ENCODE measurements at places on chromosomes 16 and 17. TPM values are rescaled to one million over a fixed set of nuclear protein-coding genes. Genes with fewer than 3 reads are reported as not detected.

ITGB3 gene
- total RNA-seq = not detected

DNA sequence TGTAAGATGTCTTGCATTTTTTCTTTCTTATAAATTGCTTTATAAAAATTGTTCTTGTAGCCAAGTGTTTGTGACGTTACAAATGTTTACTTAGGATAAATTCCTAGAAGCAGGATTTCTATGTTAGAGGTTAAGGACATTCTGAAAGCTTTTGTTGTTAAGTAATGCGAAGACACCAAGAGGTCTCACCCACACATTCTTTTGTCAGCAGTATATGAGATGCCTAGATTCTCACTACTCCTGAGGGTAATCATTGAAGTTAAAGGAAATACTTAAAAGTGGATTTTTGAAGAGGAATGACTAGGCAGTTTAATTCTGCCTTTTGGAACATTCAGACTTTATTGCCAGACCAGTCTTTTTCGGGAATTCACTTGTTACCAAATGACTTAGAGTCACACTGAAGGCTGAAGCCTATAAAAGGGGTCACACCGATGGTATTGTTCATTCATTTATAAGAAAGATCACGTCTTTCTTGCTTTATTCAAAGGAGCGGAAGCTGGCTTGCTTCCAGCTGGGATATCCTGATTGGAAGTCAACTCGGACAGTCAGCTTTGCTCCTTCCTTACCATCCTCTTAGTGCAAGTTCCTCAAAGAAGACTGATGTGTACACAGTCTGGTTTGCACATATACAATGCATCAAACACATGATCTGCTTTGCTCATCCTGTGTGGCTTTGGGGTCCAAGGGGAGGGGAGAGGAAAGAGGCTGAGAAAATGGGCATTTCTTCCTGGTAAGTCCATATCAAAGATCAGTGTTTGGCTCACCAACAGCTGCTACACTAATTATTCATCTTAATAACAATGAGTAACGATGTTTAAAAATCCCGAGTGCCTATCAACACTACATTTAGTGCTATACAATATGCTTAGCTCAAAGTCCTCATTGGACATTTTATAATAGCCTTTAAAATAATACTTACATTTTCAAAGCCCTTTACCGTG lies 160.0 kb downstream of the MAP2K6 start:
- no peak for DNase-seq

BCAS3 gene
- total RNA-seq = 20.3 TPM

DNA sequence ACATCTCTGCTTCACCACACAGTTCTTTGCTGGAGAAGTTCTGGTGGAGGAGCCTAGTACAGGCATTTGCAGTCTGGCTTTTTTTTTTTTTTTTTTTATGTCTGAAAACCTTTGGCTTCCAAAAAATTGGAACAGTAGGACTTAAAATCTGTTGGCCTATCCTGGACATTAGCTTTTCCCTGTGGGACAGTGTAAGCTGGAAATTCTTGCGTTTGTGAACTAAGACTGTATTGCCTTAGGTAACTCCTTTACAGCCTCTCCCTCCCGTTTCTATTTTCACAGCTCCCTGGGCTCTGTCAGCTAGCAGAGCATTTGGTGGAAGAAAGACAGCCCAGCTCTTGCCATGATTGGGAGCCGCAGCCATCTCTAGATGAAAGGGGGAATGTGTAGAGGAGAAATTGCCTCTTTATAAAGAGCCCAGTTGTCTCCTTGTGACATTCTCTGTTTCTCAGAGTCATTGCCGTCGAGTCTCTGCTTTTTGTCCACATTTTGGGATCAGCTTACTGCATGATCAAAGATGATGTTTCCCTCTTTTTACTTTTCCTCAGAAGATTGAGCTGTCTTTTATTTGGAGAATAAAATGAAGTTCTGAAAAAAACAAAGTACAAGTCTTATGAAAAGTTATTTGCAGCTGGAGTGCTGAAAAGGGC lies 227.5 kb downstream of the SPECC1 start:
- DNase-seq = no peak

SLC22A31 gene
- 0.33 TPM for total RNA-seq

PLXDC1 gene
- 66.5 TPM for total RNA-seq

ENO3 gene
- total RNA-seq = 17.6 TPM

DNA sequence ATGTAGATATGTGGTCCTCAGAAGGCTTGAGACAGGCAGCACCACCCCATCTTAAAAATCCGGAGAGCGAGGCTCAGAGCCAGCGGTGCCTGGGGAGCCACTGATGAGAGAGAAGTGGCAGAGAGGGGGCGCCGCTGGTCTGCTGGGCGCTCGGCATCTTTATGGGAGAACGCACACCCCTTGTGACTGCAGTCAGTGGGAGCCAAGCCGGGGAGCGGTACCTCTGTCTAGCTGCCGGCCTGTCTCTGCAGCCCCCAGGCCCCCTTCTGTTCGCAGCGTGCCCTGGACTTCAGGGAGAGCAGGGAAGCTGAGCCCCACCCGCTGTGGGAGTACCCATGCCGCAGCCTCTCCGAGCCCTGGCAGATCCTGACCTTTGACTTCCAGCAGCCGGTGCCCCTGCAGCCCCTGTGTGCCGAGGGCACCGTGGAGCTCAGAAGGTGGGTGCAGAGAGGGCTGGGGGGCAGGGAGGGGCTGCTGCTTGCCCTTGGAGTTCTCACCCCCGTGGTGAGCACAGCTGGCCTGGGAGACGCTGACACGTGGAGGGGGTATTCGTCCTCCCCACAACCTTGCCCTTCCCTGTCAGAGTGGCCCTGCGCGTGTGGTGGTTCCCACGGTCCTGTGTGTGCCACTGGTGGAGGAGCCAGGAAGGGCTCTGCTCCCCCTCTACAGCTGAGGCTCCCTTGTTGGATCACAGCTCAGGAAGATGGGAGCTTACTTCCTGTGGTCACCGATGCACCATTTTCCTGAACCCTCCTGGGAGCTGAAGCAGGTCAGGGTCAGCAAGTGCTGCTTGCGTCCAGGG lies 44.8 kb downstream of the PRMT7 start:
- no peak for DNase-seq

DNA sequence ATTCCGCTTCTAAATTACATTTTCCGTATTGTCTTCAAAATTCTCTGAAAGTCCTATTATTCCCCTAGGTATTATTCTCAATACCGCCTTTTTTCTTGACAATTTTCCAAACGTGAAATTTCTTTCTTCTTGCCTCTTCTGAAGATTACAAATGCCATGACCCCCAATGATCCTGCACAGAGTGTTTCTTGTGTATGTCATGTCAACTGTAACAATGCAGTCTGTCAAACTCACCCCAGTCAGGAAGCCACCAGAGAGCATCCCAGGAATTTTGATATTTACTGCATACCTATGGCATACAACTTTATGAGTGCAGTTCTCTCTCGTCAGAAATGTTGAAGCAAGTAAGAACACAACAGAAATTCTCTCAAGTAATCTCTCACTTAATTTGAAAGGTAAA lies 847.3 kb upstream of the CDH8 start:
- no peak for DNase-seq

ADGRG1 gene
- total RNA-seq = 4.4 TPM

DNA sequence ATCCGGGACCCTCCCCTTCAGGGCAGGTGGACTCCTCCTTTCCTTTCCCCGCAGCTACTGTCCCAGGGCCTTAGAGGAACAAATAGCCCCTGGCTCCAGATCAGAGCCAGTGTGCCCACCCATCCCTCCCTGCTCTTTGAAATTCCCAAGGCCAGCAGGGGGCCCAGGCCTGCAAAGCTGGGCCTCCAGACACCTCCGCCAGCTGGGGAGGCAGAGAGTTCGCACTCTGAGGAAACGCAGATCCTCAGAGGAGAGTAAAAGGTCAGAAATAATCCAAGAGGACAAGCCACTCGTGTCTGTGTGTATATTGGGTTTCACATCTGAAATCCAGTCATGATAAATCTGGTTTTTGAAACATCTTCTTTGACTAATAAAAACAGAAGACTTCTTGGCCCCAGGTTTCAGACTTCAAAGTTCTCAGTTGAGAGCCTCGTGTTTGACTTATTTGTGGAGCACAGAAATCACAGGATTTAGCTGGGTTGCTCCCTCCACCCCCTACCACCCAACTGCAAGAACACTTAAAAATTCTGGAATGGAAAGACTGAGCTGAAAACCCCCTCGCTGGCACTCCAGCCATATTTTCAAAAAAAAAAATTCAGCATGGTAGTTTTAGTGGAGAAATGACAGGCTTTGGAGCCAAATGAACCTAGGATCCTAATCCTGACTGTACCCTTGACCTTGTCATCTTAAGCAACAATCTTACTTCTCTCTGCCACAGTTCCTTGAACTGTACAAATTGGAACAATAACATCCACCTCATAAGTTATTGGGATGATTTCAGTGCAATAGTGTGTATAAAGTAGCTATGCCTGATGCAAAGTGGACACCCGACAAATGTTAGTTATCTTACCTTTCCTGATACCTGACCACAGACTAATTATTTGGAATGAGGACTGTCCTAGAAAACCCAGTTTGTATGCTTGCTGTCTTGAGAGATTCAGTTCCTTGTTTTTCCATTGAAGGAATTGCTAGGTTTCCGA lies 44.5 kb upstream of the TBX2 start:
- no peak for DNase-seq

DNA sequence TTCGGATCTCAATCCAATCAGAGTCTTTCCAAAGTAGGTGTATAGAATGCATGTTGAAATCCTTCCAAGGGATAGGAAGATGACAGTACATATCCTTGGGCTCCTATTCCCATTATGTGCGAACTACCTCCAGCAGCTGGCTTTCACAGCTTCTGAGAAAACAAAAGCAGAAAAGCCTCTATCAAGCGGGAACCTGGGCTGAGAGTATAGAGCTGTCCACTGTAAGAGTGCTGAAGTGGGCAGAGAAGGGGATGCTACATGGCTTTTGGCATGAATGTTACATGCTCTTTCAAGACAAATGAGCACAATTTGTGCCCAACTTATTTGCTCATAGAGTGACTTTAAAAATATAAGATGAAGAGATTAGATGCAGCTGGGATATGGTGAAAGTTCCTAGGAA lies 993.5 kb downstream of the CDH8 start:
- DNase-seq = no peak

KRTAP17-1 gene
- not detected for total RNA-seq

GRCh38 chr16:77193377-77193776 lies 2.4 kb downstream of the MON1B start:
- no peak for DNase-seq

CMTM2 gene
- total RNA-seq = not detected

DNA sequence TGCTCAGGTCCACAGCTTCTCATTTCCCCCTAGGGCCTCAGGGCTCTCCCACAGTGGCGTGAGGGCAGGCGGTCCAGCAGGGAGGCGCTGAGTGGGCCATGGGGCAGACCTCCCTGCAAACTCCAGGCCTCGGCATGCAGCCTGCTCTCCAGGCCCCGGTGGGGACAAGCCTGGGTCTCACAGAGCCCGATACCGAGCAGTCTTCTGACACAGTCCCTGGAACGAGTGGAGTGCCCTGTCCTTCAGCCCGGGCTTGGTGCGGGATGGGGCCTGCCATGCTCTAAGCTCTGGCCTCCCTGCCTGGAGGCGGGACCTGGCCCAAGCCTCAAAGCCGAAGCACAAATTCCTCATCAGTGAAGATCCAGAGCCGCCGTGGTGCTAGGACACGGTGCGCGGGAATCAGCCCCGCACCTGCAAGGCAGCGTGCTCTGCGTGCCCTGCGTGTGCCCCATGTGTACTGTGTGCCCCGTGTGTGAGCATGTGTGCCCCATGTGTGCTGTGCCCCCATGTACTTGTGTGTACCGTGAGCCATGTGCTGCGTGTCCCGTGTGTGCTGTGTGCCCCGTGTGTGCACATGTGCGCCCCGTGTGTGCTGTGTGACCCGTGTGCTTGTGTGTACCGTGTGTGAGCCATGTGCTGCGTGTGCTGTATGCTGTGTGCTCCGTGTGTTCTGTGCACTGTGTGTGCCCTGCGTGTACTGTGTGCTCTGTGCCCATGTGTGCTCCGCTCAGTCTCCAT lies 56.1 kb downstream of the ENGASE start:
- no peak for DNase-seq

- no peak for DNase-seq
Observed at GRCh38 chr16:57865746-57866528, 63.6 kb upstream of the KIFC3 start.

IRX5 gene
- total RNA-seq = not detected

SLFN12 gene
- 2.4 TPM for total RNA-seq

GRCh38 chr17:82219083-82219482 lies 6.4 kb upstream of the CCDC57 start:
- DNase-seq = no peak

- peak; percentile 42 for DNase-seq
Observed at GRCh38 chr16:85554889-85555718, 58.0 kb upstream of the GSE1 start.

GRCh38 chr16:1787322-1788094 lies 4.7 kb downstream of the NUBP2 start:
- DNase-seq = no peak

GRCh38 chr16:71201054-71201453 lies 29.5 kb downstream of the HYDIN start:
- DNase-seq = no peak

KRT33A gene
- total RNA-seq = not detected

ZBTB4 gene
- 61.6 TPM for total RNA-seq

GRCh38 chr16:85066346-85066885 lies 38.8 kb downstream of the KIAA0513 start:
- no peak for DNase-seq

TEKT1 gene
- total RNA-seq = not detected

GRCh38 chr16:3015865-3016521 lies 2.0 kb downstream of the CLDN6 start:
- DNase-seq = no peak

CRHR1 gene
- not detected for total RNA-seq

DNA sequence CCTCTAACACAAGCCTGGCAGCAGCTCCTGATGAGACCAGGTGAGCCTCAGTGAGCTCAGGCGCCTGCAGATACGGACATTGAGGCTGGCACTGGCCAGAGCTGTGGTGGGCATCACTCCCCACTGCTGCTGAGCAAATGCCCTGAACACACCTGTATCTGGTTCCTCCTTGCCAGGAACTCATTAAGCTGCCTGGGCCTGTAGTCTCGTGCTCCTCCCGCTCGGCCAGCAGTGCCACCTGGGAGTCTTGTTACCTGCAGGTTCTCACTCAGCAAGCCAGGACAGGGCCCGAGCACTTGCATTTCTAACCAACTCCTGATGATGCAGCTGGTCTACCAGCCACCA lies 13.3 kb downstream of the EIF4A3 start:
- no peak for DNase-seq

ARL4D gene
- total RNA-seq = 2.9 TPM

DNA sequence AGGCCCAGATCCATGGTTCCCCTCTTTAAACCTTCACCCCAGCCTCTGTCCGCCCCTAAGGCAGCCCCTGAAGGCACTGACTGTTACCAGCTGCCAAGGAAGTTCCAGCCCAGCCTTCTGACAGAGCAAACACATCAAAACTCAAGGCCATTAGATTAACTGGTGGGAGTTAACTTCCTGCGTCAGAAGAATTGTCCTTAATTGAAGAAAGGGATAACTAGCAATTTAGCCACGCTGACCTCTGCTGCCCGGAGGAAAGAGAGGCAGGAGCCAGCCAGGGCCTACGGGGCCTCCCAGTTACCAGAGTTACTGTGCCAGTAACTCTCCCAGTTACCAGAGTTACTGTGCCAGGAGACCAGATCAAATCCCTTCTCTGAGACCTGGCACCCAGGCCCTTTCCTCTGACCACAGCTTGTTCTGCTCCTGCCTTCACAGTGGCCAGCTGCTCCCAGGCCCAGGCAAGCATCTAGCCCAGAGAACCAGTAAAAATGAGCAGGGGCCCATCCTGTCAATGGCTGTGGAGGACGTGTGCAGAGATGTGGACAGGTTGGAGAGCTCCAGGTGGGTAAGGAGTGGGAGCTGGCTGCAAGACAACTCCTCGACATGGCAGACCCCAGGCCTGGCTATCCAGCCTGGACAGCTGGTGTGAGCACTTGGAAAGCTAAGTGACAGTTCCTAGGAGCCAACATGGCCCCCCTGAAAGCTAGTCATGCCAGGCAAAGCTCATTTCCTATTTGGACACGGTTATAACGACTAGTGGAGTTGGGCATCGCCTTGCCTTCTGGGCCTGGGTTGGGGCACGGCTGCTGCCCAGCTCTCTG lies 2.8 kb upstream of the PITPNM3 start:
- DNase-seq = no peak

MLYCD gene
- 4.0 TPM for total RNA-seq
